H54 (cell line): ENCODE measurements at places on chromosomes 2 and 18.

GRCh38 chr2:51219468-51219867 lies 187.5 kb upstream of the NRXN1 start:
- DNase-seq = no peak

GRCh38 chr2:11624893-11625292 lies 45.1 kb downstream of the NTSR2 start:
- DNase-seq = no peak

DNA sequence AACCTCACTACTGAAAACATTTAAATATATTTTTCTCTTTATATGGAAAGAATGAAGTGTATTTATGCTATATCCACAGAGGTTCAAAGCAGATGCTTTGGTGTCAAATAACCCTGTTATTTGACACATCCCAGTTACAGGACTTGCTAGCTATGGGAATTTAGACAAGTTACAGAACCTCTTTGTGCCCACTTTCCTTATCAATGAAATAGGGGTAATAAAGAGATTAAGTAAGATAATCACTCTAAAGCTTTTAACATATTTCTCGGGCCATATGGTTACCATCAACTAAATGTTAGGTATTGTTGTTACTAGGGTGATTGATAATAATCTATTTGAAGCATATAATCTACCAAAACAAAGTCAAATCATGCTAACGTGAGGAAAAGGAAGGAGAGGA lies 1660.6 kb upstream of the NXPH2 start:
- no peak for DNase-seq

GRCh38 chr2:3466966-3467365 lies 52.4 kb downstream of the ADI1 start:
- DNase-seq = no peak

DNA sequence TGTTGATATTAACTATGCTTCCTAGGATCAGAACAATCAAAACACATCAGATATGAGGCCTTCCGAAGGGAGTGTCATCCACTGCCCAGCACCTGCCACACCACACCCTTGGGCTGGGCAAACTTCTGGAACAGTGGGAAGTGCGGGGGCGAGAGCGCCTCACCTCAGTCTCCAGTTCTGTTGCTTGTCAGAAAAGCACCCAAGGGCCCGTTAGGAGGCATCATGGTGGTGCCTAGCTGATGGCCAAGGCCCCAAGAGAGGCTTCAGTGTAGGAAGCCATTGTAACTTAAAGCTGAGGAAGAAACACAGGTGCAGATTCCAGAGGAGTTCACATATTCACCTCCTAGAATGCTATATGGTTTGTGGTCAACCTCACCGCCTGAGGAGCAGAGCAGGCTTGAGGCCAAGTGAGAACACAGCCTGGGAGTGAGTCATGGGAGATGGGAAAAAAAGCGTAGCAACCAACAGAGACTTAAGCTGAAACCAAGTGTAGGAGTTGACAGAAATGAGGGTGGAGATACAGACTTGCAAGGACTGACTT lies 85.1 kb upstream of the ATL2 start:
- DNase-seq = peak; percentile 80

- DNase-seq = no peak
Observed at GRCh38 chr2:82650038-82650437, 1809.0 kb downstream of the SUCLG1 start.

- DNase-seq = no peak
Observed at GRCh38 chr2:119295688-119296375, 70.8 kb downstream of the C2orf76 start.

DNA sequence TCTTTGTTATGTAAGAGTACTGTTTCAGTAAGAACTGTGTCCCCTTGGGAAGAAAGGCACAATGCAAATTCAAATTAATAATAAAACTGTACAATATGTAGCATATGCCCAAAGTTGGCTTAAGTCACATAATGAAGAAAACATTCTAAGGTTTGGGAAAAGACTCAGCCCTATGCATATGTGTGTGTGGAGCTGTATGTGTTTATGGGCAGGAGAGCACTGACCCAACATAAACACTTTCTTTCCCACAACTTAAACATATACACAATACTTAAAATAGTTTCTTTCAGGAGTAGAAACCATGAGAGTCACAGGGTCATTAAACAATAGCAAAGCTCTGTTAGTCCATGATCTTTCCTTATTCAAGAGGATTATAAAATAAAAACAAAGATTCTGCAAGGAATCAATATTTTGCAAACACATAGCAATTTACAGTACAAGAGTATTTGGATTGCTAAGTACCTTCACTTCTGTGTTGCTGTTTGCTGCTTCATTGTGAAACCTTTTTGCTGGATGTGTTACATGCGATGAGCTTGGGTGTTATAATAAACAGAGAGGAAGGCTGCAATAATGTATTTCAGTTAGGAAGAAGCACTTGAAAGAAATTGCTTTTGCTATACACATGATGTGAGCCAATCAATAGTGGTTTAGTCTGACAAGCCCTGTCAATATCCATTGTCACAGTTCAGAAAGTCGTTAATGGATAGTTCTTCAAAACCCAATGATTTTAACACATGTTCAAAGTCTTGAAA lies 347.3 kb downstream of the ARHGAP15 start:
- no peak for DNase-seq

- peak; percentile 10 for DNase-seq
Observed at GRCh38 chr2:222561817-222562645, 93.9 kb downstream of the FARSB start.

GRCh38 chr2:55934337-55934736 lies 10.8 kb upstream of the EFEMP1 start:
- DNase-seq = no peak

- no peak for DNase-seq
Observed at GRCh38 chr18:58466636-58467205, 162.2 kb downstream of the ALPK2 start.

GRCh38 chr2:120634533-120634932 lies 101.1 kb upstream of the GLI2 start:
- DNase-seq = no peak

- no peak for DNase-seq
Observed at GRCh38 chr2:23414871-23415270, 29.9 kb downstream of the KLHL29 start.

- DNase-seq = no peak
Observed at GRCh38 chr2:60091894-60092293, 461.6 kb downstream of the BCL11A start.

GRCh38 chr2:239035361-239035814 lies 187.5 kb downstream of the TWIST2 start:
- DNase-seq = peak; percentile 93

- DNase-seq = no peak
Observed at GRCh38 chr2:181128199-181128598, 147.8 kb downstream of the UBE2E3 start.

DNA sequence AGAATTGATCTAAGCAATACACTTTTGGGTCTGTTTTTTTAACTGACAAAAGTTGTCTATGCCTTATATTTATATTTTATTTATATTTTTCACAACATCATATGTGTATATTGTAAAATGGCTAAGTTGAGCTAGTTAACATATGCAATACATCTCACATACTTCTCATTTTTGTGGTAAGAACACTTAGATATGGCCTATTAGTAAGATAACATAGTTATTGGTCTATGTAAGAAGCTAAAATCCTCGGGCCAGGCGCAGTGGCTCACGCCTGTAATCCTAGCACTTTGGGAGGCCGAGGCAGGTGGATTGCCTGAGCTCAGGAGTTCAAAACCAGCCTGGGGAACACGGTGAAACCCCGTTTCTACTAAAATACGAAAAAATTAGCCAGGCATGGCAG lies 275.6 kb upstream of the ID2 start:
- no peak for DNase-seq

- DNase-seq = no peak
Observed at GRCh38 chr18:79942786-79943607, 8.5 kb downstream of the SLC66A2 start.

GRCh38 chr2:185736210-185736609 lies 2.4 kb upstream of the FSIP2 start:
- DNase-seq = no peak

DNA sequence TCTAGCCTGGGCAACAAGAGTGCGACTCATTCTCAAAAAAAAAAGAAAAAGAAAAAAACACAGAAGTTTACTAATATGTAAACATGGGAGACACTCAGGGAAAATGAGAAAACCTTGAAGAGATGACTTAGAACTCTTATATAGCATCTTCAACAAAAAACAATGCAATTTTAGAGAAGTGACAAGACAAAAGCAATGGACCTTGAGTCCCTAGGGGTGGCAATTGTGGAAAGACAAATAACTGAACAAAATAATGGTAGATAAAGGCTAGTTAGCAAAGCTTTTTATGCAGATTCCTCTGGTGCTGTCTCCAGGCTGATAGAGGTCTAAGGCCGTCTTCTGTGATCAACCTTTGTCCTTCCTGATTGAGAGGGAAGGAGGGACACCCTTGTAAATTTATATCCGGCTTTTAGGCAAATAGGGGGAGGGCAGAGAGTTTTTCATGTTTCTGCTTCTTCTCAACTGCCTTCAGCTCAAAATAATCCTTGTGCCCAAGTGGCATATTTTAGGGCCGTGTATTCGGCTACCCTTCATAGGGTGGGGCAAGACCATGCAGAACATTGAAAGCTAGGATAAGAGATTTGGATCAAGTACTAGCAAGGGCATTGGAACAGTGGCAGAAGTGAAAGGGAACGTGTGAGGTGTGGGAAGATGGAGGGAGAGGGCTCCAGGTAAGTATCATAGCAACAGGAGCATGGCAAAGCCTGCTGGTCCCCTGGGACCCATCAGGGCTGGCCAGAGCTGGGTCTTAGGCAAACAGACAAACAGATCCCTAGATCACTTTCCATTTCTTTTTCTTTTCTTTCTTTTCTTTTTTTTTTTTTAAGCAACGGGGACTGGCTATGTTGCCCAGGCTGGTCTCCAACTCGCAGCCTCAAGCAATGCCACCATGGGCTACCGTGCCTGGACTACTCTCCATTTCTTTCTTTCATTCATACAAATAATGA lies 116.2 kb upstream of the STPG4 start:
- no peak for DNase-seq

DNA sequence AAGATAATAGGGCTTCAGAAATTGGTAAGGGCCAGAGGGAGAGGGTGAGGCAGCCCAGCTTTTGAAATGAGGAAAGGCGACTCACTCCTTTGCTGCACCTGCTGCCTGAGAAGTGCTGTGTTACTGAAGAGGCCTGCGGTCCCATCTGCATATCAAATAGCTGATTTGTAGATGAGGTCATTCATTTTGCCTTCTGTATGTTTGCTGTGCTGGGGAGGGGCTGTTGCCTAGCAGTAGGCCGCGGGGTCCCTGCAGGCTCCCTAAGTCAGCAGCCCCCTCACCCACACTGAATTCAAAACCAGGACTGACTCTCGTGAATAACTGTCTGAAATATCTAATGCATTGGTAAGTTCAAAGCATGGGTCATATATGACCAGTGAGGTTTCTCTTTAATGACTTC lies 377.2 kb downstream of the SOX11 start:
- DNase-seq = no peak

- no peak for DNase-seq
Observed at GRCh38 chr2:105510761-105511528, 112.1 kb upstream of the FHL2 start.

DNA sequence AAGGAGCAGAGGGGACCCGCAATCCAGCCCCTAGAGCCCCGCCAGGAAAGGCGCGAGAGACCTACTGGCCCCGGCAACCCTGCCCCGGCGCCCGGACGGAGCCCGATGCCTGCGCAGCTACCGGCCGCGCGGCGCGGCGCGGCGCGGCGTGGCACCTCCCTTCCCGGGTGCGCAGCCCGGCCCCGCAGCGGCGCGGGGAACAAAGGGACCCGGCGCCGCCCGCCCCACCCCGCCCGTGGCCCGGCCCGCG lies 307 bp downstream of the CDH2 start:
- DNase-seq = no peak

DNA sequence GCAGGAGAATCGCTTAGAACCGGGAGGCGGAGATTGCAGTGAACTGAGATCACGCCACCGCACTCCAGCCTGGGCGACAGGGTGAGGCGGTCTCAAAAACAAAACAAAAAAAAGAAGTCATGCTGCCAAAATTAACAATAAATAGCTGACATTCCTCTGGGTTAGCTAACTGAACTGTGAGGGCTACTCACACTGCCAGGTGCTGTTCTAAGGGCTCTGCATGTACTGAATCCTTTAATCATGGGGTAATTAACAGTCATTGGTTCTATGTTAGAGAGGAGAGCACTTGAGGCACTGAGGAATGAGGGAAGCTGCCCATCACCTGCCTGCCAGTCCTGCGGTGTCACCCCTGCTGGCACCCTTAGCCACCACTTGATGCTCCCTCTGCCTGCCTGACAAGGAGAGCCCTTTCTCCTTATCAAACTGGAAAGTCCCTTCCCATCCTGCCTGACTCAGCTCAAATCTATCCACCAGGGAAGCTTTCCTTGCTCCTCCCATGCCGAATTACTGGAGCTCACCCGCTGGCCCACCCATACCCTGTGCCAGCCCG lies 73.0 kb upstream of the RIOK3 start:
- peak; percentile 40 for DNase-seq

DNA sequence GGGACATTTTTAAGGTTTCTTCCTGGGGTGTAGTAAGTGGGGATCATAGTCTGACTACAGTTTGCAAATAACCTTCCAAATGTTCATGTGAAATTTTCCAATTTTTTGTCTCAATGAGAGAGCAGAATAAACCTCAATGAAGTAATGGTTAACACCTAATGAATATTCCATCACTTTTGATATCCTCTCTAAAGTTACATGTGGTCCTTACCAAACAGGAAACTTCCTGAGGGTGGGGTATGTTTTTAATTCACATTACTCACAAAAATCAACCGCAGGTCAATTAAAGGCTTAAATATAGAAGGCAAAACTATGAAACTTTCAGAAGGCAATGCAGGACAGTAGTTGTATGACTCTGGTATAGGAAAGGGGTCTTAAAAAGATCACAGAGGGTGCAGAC lies 13.2 kb downstream of the ZNF407 start:
- no peak for DNase-seq

DNA sequence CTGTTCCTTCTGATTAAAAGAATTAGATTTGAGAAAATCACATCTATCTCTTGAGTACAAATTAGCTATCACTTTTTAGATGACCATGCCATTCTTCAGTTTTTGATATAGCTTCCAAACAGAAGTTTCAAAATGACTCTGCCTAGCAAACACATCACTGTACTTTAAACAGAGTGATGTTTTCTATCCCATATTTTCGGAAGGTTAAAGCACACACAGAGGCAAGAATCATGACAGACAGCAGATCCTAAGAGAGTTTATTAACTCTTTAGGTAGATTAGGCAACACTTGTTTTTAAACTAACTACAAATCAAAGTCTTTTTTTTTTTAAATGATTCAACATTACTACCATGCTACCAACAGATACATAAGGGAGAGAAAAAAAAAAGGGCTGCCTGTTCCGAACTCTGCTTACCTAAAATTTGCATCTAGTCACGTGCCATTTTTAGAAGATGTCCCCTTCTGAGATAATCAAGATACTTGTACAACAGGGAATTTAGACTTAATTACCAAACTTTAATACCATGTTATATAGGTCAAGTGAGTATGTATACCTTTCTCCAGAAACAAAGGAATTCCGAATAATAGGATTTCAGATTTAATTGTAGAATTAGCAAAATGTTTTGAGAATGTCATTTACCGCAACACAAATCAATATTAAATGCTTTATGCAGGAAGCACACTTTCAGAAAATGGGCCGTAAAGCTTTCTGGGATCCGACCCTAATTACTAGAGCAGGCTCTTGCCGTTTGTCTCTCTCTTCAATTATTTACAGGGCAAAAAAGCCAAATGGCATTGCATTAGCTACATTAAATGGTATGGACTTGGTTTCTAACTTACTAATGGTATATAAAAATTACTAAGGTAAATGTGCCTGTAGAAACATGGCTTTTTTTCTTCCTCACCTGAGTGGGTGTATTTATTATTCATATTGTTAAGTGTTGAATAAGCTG lies 2.6 kb downstream of the RBMS1 start:
- DNase-seq = no peak
